ENCODE measurements at places on chromosomes 12 and 14.

GRCh38 chr12:123104809-123105208 lies 46.1 kb downstream of the PITPNM2 start:
- DNase-seq = no peak

DNA sequence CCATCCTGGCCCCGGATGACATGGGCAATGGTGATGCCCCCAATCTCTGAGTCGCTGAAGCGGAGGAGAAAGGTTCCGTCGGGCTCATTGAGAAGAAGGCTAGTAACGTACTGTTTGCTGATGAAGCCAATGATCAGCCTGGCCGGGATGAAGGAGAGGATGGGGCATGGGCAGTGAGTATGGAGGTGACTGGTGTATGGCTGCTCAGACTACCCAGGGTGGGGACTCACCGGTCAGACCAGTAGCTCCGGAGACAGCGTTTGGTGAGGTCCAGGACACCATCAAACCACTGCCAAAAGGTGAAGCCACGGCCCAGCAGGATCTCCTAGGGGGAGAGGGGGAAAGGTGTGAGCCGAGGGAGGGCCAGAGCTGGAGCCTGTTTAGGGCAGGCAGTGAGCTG lies 10.9 kb downstream of the NAB2 start:
- no peak for DNase-seq

GRCh38 chr12:107560165-107560898 lies 125.3 kb upstream of the PWP1 start:
- no peak for DNase-seq

DNA sequence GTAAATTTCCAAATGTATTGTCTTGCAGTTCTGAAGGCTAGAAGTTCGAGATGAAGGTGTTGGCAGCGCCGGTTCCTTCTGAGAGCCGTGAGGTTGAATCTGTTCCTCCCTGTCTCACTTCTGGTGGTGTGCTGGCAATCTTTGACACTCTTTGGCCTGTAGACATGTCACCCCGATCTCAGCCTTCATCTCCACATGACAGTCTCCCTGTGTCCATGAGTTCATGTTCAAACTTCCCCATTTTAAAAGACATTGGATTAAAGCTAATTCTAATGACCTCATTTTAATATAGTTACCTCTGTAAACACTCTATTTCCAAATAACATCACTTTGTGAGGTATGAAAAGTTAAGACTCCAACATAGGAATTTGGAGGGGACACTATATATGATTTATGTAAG lies 4.1 kb upstream of the RBM19 start:
- no peak for DNase-seq

DNA sequence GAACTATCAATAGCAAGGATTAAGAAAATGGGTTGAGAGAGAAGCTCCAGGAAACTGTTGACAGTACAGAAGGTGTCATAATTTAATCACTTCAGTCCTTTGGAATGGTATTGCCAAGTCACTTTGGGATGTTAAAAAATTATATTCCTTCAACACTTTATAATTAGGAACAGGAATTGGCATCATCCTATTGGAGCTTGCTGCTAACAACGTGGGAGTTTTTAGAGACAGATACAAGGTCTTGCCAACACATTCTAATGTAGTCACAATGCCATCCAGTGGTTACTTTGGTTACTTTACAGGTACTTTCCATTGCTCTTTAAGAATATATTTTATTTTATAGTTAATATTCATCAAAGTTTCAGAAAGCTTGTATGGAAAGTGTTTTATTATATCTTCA lies 310.1 kb downstream of the SYT1 start:
- DNase-seq = no peak

DNA sequence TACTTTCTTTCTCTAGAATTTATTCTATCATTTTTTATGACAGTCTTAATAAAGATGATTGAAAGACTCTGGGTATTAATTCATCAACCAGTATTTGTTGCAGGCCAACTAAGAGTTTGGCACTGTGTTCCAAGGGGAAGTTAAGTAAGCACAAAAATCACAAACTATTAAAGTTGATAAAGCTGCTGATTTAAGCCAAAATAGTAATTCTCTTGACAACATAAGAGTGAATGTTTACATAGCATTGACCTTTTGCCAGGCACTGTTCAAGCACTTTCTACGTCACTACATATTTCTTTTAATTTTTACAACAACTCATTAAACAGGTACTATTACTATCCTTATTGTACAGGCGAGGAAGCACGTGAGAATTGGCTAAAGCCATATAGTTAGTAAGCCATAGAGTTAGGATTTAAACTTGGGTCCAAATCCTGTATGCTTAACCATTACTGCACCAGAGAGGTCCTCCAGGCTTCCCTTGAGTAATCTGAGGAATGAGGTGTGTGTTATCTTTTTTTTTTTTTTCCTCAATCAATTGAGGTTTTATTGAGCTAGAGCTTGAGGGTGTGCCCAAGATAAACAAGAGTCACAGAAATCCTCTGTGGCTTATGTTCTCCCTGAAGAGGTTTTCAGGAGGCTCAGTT lies 1009.6 kb downstream of the DIO2 start:
- no peak for DNase-seq

GRCh38 chr14:95619785-95620417 lies 66.3 kb upstream of the TCL1B start:
- DNase-seq = no peak

DNA sequence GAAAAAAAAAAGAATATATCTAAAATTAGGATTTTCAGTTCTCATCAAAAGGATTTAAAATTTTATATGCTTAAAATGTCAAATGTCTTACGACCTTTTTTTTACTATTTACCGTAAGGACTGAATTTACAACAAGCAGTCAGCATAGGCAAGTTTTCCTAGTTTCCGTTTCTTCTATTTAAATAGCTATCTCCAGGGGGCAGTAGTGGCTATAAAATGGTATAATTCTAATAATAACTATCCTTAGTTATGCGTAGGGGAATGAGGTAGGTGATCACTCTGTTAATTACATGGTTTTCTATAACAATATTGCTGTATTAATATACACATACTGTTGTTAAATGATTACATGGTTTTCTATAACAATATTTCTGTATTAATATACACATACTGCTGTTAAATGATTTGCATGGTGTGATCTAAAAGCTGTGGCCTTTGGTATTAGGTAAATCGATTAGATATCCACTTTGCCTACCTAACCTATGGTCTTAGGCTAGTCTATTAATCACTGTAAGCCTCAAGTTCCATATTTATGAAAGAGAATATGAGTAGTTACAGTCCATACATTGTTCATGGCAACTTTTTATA lies 217.7 kb upstream of the PDZRN4 start:
- no peak for DNase-seq

DNA sequence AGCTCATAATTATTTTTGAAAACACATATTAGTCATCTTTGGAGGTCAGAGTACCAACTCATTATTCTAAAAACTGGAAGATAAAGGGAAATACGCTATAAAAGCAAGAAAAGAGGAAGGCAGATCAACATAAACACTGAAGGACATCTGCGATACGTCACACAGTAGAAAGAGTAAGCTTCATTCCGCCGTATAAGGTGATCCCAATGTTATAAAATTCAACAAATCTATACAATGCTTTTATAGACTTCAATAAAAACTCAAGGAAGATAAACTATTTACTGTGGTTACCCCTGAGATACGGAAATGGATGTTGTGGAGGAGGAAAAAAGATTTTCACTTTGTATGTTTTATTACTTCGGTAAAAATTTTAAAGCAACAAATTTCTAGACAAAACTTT lies 92.6 kb downstream of the ITPR2 start:
- no peak for DNase-seq

- peak; percentile 42 for DNase-seq
Measured at GRCh38 chr12:1800401-1801302, 19.7 kb upstream of the LRTM2 start.

GRCh38 chr12:66960006-66960405 lies 281.1 kb upstream of the GRIP1 start:
- DNase-seq = no peak

- DNase-seq = no peak
Measured at GRCh38 chr12:59583003-59583712, 12.7 kb upstream of the SLC16A7 start.

DNA sequence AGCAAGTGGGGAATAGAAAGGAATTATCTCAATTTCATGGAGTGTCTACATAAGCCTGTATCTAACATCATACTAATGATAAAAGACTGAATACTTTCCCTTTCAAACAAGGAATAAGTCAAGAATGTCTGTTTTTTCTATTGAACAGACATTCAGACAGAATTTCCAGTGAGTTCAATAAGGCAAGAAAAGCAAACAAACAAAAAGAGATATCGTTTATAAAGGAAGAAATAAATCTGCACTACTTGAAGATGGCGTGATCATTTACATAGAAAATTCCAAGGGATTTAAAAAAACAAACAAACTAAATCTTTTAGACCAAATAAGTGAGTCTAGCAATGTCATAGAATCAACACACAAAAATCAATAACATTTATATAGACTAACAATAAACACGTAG lies 273.1 kb upstream of the FOXG1 start:
- no peak for DNase-seq

DNA sequence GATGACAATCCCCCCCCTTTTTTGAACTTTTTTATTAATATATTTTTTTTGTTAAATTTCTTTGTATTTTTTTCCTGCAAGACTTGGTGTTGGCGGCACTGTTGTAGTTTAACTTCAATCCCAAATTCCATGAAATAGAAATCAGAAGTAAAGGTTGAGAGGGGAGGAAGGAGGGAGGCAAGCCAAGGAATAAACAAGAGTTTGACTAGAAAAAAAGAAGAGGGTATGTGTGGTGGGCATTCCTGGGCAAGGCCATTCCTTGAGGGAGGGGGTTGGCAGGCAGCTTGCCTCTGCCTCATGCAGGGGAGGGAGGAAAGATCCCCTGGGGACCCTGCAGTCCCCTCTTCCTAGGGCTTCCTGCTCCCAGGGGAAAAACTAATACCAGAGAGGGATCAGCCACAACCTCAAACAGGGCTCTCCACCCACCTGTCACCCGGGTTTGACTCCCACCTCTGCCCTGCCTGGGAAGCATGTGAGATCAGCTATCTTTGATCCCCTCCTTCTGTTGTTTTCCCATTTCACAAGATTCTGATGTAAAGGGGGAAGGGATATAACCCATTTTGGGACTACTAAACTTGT lies 519 bp upstream of the AP1G2 start:
- DNase-seq = no peak

DNA sequence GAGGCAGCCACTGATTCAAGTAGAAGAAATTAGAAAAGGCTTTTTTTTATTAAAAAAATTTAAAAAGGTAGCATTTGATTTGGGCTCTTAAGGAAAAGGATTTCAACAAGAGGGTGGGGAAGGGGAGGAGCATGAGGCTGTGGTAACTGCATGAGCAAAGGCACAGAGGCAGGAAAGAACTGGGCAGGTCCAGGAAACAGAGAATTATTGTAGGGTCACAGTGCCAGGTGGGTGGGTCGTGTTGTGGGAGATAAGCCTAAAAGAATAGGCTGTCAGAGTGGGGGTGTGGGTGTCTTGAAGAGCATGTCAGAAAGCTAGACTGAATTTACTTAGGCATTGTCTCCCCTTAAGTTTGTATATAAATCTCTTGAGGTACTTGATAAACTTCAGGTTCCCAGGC lies 7.8 kb downstream of the LIMA1 start:
- no peak for DNase-seq

GRCh38 chr12:118060301-118061010 lies 523 bp downstream of the WSB2 start:
- DNase-seq = peak; percentile 53

- DNase-seq = no peak
Measured at GRCh38 chr12:119744900-119745606, 77.1 kb downstream of the PRKAB1 start.

DNA sequence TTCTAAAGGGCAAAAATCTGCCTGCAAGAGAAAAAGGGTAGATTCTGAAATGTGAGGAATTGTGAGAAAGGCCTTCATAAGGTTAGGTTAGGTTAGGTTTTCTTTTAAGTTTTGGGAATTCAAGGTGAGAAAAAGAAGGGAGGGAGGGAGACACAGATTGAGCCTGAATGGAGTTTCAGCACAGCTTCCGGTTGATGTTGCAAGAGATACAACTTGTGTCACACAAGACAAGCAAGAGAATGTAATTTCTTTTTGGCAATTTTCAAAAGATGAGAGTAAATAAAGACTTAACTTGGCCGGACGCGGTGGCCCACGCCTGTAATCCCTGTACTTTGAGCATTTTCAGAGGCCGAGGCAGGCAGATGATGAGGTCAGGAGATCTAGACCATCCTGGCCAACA lies 63.8 kb downstream of the CPSF2 start:
- DNase-seq = no peak

DNA sequence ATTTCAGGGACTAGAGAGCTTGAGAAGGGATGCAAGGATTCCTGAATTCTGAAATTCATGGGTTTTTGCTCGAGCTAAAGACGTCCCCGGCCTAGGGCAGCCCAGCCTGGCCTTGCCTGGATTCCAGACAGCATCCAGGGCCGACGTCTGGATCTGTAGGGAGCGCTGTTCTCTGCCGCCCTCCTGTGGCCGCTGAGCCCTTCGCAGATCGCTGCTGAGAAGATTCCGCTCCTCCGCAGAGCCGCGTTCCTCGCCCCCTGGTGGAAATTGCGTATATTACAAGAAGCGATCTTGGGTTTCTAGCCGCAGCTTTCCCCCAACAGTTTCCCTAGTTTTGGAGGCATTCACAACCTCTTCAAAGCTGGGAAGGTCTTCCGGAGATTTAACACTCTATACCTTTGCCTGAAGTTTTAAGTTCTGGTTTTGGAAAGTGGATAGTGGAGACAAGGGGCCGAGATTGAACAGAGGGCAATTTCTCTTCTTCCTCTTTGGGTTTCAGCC lies 5.1 kb downstream of the CISTR start:
- peak; percentile 86 for DNase-seq

DNA sequence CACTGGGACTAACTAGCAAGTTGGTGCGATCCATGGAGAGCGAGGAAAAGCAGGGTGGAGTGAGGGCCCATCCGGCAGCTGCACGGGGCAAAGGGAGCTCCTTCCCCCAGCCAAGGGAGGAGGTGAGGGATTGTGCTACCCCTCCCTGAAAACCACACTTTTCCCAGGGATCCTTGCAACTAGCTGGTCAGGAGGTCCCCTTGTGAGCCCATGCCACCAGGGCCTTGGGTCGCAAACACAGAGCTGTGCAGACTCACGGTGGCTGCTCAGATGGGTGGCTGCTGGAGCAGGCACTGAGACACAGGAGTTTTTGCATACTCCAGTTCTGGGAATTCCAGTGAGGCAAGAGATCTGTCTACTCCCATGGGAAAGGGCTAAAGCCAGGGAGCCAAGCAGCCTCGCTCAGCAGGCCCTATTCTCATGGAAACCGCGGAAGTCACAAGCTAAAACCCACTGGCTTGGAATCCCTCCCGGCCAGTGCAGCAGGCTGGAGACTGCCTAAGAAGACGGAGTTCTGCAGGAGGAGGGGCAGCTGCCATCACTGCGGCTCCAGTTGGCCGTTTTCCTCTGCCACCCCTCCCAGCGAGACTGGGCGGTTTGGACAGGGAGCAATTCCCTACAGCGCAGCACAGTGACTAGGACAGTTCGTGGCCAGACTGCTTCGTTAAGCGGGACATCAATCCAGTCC lies 10.9 kb upstream of the ZNF705A start:
- DNase-seq = no peak

DNA sequence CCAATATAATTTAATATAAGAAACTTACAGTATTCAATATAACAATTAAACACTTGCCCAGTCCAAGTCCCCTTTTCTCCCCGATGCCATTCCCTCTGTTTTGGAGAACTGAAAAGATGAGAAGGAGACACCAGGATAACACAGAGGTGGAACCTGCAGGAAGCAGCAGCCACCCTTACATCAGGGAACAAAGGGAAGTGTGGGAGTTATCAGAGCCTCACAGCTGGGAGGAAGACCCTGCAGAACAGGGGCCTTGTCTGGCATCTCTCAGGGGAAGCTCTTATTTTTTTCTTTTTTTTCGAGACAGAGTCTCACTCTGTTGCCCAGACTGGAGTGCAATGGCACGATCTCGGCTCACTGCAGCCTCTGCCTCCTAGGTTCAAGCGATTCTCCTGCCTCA lies 52.6 kb downstream of the CALM1 start:
- DNase-seq = no peak
